Midbrain (tissue), 1 donor: ENCODE measurements at places on chromosomes 16 and 17.
A peak's percentile ranks its signal among the peaks of the same experiment; 100 is the strongest.

DNA sequence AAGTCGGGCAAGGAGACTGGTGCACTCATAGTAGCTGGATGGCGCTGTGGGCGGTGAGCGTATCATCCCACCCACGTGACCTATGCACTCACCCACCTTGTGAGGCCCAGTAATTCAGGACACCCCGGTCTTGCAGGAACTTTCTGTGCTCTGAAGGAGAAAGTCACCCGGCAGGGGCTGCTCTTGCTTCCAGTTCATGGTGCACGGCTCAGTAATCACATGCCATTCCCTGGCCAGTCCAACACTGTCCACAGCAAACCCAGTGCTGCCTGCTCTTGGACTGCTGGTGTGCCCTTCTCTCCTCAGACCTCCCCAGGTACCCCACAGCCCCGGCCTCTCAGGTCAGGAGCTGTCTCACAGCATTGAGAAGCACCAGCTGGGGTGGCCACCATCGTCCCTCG lies 16.4 kb upstream of the RHBDF2 start:
- DNase-seq: no peak

DNA sequence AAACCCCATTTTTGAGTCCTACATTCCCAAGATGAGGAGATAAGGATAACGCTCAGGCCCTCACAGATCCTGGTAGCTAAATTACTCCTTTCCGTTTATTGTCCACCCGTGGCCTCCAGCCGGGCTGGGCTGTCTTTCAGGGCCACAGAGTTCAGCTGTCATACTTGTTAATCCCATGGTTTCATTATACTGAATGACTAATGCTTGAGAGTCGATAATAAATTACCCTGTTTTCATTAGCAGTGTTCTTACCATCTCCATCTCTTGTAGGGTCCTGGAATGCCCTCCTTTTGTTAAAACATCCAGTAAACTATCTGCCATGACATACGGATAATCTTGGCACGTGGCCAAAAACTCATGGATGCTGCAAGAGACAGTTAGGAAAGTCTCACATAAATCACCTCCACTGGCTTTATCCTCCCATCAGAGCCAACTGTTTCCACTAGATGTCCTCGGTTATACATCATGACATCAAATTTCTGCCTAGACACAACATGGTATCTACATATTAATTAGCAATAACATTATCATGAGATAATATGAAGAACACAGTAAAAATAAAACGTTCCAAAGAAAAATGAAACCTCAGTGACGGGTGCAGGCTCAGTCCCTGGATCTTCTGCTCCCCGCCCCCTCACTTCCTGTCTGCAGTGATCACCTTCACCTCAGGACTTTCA lies 45.3 kb downstream of the BRD7 start:
- DNase-seq: peak; percentile 20

DNA sequence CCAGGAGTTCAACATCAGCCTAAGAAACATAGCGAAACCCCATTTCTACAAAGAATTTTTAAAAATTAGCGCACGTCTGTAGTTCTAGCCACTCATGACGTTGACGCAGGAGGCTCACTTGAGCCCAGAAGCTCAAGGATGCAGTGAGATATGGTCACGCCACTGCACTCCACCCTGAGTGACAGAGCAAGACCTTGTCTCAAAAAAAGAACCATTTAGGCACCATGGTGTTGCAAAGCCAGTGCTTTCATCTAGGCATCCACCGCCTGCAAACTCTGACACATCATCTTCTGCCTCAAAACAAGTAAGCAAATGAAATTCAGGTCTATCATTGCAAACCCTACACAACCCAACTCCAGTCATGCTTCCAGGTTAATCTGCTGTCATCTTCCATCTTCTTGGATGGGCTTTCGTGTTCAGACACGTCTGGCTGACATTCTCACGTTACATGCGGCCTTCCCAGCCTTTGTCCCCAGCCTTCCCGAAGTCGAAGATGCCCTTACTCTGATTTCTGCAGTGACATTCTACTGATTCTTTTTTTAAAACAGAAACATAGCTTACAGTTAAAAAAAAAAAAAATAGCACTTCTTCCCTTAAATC lies 8.9 kb downstream of the ANKRD11 start:
- DNase-seq: no peak

- DNase-seq: no peak
Measured at GRCh38 chr16:84842516-84843148, 22.8 kb downstream of the CRISPLD2 start.

DNA sequence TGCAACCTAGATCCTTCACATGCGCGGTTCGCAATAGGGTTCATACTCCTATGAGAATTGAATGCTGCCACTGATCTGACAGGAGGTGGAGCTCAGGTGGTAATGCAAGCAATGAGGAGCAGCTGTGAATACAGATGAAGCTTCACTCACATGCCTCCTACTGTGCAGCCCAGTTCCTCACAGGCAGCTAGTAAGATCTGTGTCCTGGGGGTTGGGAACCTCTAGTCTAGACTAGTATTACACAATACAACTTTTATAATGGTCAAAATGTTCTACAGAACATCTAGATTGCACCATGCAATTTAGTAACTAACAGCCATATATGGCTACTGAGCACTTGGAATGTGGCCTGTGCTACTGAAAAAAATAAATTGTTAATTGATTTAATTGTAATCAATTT lies 26.7 kb downstream of the ABCA5 start:
- DNase-seq: no peak

DNA sequence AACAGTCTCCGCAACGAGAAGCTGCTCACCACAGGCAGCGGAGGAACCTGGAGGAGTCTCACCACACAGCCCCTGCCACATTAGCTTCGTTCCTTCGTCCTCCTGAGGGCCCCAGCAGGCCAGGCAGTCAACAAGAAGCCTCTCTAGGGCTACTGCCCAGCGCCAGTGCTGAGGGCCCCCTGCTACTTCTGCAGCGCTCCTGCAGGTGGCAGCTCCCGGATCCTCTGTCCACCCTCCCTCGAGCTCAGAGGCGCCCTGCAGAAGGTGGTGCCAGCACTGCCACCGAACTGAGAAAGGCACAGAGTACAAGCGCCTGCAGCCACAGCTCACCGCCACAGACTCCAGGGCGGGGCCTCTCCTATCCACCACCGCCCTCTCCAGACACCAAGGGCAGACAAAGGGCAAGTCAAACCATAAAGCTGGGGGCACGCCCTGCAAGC lies 27.3 kb downstream of the KDM8 start:
- DNase-seq: no peak

DNA sequence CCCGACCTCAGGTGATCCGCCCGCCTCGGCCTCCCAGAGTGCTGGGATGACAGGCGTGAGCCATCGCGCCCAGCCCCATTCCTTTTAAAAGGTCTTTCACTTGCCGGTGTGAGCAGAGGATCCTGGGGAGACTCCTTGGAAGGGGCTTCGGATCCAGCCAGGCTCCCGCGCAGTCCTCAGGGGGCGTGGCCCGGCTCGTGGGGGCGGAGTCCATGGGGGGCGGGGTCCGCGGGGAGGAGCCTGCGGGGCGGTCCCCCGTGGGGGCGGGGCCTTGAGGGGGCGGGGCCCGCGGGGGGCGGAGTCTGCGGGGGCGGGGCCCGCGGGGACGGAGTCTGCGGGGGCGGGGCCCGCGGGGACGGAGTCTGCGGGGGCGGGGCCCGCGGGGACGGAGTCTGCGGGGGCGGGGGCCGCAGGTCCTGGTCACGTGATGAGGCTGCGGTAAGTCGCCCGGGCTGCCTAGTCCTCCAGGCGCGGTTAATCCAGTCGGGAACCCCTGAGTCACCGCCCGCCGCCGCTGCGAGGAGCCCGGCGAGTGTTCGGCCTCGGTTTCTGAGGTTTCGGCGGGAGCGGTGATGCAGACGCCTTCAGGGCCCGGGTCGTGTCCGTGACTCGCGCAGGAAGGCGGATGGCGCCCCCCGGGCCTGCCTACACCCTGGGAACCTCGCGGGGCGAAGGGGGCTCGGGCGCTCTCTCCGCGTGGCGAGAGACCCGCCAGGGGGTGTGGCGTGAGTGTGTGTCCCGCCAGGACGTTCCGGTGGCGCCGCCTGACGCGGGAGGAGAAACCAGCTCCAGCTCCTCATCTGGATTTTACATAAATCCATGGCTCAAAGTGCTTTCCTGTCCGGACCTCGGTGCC lies 23.6 kb upstream of the ABR start:
- no peak for DNase-seq

- DNase-seq: no peak
Measured at GRCh38 chr16:57377080-57377841, 5.0 kb downstream of the CX3CL1 start.

DNA sequence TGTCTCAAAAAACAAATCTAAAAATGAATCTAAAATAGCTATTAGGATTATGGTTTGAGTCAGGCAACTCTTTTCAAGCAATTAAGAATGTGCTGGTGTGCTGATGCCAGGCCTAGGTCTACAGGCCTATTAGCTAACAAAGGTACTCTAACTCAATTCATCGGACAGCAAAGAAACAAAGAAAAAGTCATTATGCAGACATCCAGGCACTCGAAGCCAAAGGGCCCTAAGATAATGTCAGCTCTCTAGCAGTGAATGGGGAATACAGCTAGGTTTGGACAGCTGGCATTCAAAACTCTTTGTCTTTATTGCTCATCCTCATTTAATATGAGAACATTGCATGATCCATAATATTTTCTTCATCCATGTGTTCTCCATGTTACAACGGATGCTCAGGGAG lies 108.5 kb downstream of the TMEM114 start:
- no peak for DNase-seq
